Upper lobe of left lung (tissue), 6 donors: ENCODE measurements at places on chromosomes 6 and 20.

DNA sequence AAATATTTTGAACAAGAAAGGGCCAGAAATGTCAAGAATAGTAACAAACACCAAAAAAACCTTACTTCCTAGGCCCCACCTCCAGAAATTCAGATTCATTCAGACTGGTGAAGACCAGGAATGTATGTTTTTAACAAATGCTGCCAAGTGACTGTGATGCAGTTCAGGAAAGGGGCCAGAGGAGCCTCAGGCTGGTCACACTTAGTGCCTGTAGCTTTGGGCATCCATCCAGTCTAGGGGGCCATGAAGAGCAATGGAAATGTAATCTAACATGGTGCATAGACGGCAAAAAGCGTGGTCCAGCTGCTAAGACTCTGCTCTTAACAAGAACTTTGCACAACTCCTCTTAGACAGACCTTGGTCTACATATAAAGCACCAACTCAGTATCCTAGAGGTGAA, 7.1 kb downstream of the GJA1 start:
- H3K27ac ChIP-seq: no peak overlapping the region
- peaks cover 14% of the 10 kb centered on the region for H3K36me3 ChIP-seq
- H3K4me1 ChIP-seq: peaks cover 13% of the 10 kb centered on the region
- no peak overlapping the region for H3K4me3 ChIP-seq
- no peaks in the 10 kb centered on the region for H3K27me3 ChIP-seq

DNA sequence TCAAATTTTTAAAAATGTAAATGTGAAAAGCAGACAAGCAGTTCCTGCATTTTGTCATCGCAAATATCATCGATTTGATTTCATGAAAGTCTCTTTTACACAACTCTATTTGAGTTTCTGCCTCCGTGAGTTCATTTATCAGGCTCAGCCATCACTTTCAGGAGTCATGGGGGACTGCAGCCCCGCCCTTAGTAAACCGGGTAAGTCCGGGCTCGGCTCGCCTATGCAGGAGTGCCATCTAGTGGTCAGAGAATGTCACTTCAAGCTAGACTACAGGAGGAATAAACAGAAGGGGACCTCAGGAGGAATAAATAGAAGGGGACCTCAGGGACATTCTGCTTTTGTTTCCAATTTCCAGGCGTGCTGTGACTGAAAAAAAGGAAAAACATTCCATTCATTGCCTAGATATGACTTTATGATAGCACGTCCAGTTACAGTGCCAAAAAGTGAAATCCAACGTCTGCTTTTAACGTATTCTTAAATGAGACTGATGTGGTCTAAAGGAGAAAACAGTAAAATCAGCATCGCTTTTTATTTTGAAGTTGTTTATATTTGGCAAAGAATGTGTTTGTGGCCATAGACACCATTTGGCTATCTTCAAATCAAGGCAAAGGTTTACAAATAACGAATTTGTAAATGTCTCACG, 333.9 kb downstream of the HACE1 start:
- no peaks in the 10 kb centered on the region for H3K36me3 ChIP-seq
- H3K27me3 ChIP-seq: no peaks in the 10 kb centered on the region

DNA sequence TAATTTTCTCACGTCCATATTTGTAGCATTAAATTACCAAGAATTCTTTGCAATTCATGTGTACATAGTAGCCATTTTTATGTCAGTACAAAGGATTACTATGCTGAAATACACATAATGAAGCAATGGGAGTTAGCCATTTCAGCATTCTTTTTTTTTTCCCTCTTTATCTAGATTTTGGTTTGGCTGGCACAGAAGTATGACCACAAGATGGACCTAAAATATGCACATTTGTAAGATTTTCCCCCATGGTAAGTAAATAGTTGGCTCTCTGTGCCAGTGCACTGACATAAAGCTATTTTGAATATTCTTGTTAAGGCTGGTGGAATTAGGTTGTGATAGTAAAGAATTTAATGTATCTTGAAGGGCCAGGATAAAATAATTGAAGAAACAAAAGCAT, 486.1 kb upstream of the BTBD3 start:
- no peak overlapping the region for H3K4me3 ChIP-seq
- H3K27ac ChIP-seq: no peak overlapping the region
- H3K27me3 ChIP-seq: no peaks in the 10 kb centered on the region
- no peaks in the 10 kb centered on the region for H3K36me3 ChIP-seq

GRCh38 chr20:7702141-7702540, 238.1 kb downstream of the HAO1 start:
- H3K36me3 ChIP-seq: no peaks in the 10 kb centered on the region
- H3K27ac ChIP-seq: no peak overlapping the region
- H3K4me3 ChIP-seq: no peak overlapping the region
- H3K4me1 ChIP-seq: no peaks in the 10 kb centered on the region

DNA sequence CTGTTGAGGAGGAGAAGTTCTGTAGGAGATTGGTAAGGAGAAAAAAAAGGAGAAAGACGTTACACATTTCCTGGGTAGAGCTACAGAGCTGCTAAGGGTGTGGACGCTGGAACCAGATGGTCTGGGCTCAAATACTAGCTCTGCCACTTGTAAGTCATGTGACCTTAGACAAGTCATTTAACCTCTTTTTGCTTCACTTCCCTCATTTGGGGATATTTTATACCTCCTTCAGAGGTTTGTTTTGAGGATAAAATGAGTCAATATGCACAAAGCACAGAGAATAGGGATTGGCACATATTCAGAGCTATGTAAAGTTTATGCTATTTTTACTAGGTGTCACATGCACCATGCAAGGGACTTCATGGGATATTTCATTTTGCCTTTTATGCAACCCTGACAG, 708.8 kb downstream of the DHX35 start:
- H3K27me3 ChIP-seq: no peaks in the 10 kb centered on the region
- H3K27ac ChIP-seq: no peak overlapping the region
- H3K4me3 ChIP-seq: no peak overlapping the region

DNA sequence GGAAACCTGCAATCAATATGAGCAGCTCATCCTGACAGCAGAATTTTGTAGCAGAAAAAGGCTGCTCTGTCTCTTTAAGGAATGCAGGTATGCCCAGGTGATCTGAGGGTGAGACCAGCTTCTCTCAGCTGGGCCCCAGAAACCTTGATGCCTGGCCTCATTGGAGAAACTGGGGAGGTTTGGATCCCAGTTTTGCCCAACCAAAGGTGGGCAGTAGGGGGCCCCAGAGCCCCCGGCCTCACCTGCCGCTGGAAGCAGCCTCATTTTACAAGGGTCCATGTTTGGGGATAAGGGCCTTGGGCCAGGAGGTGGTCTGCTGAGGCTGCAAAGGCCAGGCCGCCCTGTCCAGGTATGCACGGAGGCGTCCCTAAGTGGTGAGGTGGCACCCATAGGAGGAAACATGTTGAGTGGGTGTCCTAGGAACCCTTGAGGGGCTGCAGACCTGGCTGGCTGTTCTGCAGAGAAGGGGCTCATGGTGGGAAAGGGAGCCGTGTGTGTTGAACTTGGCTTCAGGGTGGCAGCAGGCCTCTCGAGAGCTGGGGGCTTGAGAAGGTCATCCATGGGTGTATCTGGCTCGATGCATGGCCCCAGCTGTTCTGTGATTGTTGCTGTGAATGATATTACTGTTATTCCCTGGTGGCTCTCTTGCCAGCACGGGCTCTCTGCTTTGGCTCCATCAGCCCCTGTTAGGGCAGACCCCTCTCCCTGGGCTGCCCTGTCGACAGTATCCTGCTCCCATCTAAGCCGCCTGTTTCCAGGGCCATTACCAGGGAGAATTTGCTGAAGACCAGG, 208.4 kb downstream of the CDH4 start:
- no peak for DNase-seq
- no peak overlapping the region for H3K27ac ChIP-seq
- no peaks in the 10 kb centered on the region for H3K27me3 ChIP-seq
- no peak overlapping the region for H3K4me3 ChIP-seq
- no peaks in the 10 kb centered on the region for H3K4me1 ChIP-seq

DNA sequence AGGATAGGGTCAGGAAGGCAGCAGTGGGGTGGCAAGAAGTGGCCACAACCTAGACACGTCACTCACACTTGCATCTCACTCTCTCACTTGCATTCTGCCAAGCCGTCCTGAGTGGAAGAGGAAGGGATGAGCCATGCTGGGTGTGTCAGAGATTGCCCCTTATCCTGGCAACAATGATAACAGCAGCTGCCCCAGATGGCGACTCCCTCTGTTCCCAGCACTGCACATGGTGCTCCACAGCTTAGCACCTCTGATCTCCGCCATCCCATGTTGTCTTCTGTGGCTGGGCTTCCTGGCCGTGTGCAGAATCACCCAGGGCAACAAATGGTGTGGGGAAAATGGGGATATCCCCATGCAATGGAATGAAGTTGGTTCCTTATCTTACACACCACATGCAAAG, 11.1 kb downstream of the KCNB1 start:
- H3K27me3 ChIP-seq: no peaks in the 10 kb centered on the region
- H3K4me1 ChIP-seq: no peaks in the 10 kb centered on the region
- no peak for DNase-seq
- H3K4me3 ChIP-seq: no peak overlapping the region
- no peaks in the 10 kb centered on the region for H3K36me3 ChIP-seq

DNA sequence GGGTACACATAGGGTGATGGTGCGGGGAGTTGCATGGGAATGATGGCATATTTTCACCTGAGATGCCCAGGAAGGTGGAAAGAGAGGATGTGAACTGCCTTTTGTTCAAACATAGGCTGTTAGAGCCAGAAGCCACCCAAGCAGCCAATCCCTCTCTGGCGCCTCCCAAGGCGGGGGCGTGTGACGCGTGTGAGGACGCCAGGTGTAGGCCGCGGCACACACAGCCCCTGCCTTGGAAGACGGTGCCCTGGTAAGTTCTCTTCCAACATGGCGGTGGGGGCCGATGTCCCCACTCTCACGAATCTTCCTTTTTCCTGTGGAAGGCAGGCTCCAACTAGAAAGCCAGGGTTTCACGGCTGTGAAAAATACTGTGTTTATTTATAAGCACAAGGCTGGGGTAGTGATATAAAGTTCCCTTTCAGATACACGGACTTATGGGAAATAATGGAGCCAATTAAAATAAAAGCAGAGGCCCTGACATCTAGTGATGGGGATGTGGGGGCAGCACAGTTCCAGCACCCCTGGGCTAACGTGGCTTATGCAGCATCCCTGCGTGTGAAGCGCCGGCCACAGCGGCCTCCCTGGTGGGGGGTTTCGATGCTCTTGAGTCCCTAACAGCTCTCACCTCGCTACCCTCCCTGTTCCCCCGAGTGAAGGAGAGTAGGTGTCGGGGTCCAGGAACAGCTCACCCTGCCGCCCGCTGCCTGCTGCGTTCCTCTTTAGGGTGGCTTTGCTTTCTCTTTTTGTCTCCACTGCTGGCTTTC, 28.3 kb downstream of the CDH4 start:
- no peak overlapping the region for H3K4me3 ChIP-seq
- DNase-seq: no peak
- H3K27ac ChIP-seq: no peak overlapping the region

DNA sequence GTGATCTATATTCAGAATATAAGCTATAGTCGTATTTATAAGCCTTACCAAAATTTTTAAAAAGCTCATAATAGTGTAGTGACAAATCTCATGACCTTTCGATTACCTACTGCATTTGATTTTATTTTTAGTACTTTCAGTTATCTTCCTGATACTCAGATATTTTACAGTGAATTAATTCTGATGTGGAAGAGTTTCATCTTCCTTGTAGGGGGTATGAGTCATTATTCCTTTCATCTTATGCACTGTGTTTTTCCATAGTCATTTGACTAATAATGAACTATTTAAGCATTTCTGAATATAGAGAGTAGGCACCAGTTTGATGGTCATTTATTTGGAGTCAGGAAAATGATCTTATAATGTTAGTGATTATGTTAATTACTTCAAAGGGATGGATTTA, 36.4 kb downstream of the HDGFL1 start:
- H3K36me3 ChIP-seq: no peaks in the 10 kb centered on the region
- H3K27ac ChIP-seq: no peak overlapping the region
- no peak for DNase-seq
- H3K4me1 ChIP-seq: no peaks in the 10 kb centered on the region
- H3K4me3 ChIP-seq: no peak overlapping the region
- no peaks in the 10 kb centered on the region for H3K27me3 ChIP-seq

- no peak overlapping the region for H3K4me3 ChIP-seq
- no peak overlapping the region for H3K27ac ChIP-seq
- H3K4me1 ChIP-seq: no peaks in the 10 kb centered on the region
- DNase-seq: no peak
- no peaks in the 10 kb centered on the region for H3K36me3 ChIP-seq
These were observed 751.6 kb downstream of the EYS start for GRCh38 chr6:64955435-64955848.

GRCh38 chr6:2450546-2450945, 205.1 kb upstream of the GMDS start:
- no peaks in the 10 kb centered on the region for H3K27me3 ChIP-seq
- DNase-seq: peak; percentile 63
- no peak overlapping the region for H3K4me3 ChIP-seq
- no peak overlapping the region for H3K27ac ChIP-seq
- no peaks in the 10 kb centered on the region for H3K4me1 ChIP-seq

DNA sequence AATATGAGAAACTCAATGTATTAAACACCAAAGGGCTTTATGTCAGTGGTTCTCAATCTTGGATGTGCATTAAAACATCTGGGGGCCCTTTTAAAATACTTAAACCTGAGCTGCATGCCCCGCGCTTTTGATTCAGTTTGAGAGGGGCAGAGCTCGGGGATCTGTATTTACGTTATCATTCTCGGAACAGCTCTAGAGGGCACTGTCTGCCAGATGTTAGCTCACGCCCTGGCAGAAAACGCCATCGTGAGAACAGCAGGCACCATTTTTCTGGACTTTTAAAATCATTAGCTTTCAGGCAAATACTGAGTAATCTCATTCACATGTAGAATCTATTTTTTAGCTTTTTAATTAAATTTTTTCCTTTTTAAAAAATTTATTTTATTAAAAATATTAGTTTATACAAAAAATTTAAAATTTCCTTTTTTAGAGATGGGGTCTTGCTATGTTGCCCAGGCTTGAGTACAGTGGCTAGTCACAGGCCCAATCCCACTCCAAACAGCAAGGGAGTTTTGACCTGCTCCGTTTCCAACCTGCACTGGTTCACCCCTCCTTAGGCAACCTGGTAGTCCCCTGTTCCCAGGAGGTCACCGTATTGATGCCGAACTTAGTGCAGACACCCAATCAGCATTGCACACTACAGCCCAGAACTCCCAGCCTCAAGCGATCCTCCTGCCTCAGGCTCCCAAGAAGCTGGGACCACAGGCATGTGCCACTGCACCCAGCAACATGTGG, 30.0 kb upstream of the ZNF133 start:
- no peak for DNase-seq
- H3K27ac ChIP-seq: no peak overlapping the region
- no peaks in the 10 kb centered on the region for H3K27me3 ChIP-seq
- no peaks in the 10 kb centered on the region for H3K36me3 ChIP-seq
- H3K4me1 ChIP-seq: peaks cover 4% of the 10 kb centered on the region
- H3K4me3 ChIP-seq: no peak overlapping the region

DNA sequence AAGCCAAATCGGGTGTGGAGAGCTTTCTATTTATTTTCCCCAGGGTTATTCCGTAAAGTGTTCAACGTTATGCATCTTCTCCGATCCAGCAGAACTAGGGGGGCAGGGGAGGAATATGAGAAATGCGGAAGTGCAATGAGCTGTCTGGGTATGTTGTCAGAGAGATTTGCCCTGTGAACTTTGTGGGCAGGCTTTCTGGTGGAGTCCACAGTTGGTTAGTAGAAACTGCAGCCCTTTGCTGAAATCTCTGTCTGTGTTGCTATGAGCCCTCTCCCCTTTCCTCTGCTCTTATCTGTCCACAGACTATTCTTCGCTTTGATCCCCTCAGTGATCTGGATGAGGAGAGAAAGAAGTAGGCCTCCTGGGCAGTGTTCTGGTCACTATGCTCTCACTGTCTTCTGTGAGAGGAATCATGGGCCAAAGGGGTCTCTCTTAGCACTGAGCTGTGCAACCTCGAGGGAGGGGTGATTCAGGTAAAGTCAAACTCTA, 158.9 kb upstream of the FUT9 start:
- no peaks in the 10 kb centered on the region for H3K4me1 ChIP-seq
- H3K4me3 ChIP-seq: no peak overlapping the region
- H3K27me3 ChIP-seq: no peaks in the 10 kb centered on the region
